ENCODE measurements at places on chromosomes 1 and 21.

DNA sequence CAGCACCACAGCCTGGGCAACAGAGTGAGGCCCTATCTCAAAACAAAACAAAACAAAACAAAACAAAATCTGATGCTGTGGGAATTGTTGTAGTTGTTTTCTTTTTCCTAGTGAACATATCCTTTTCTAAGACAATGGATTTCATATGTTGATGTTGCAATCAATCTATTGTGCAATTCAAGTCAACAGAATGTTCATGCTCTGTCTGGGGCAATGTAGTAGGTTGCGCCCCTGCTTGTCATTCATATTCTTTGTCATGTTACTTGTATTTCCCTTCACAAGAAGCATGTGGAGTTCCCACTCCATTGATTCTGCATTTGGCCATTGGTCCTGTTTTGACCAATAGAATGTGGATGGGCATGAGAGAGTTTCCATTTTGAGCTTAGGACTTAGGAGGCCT lies 223.9 kb downstream of the DUSP10 start:
- no peak for DNase-seq

DNA sequence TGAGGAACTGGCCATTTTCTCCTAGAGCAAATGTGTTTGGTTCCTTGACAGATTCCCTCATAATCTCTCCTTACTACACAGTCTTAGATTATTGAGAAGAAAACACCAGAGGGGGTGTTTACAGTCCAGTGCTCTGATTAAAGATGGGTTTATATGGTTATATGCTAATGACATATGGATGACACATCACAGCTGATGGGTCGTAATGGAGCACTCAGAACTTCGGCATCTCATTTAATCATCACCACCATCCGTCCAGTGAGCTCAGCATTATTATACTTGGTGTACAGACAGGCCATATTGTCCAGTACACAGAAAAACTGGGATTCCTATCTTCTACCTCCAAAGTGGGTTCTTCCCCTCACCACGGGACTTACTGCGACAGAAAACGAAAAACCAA lies 22.3 kb upstream of the NR5A2 start:
- no peak for DNase-seq

GRCh38 chr1:9326596-9326995 lies 33.9 kb downstream of the SPSB1 start:
- no peak for DNase-seq

DNA sequence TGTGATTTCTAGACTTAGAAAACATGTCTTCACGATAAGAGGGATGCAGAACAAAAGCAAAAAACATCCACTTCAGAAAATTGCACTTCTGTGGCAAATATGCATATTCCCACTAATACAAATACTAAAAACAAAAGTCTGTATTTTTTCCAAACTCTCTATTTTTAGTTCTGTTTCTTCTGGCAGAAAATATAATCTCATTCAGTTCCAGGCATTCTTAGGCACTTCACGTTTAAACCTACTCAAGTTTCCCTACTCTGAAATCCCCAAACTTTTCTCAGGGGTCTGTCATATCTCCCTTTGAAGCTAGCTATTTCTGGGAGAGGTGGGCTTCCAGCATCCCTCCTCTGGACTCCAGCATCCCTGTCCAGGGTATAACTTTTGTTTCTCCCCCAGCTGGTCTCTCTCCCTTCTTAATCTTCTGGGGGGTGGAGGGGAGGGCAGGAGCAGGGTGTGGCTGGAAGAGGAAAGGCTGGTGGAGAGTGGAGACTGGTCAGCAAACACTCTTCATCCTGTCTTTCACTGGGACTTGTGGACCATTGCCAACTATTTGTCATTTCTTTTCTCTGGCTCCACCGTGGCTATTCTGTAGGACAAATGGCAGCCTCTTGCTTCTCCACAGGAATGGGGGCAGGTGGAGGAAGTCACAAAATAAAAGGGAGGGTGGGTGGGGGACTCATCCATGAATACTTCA lies 19.6 kb upstream of the NCF2 start:
- no peak for DNase-seq

GRCh38 chr1:34153246-34153645 lies 11.8 kb downstream of the CSMD2 start:
- no peak for DNase-seq

GRCh38 chr1:48785869-48786268 lies 9.2 kb upstream of the BEND5 start:
- no peak for DNase-seq

- no peak for DNase-seq
Observed at GRCh38 chr1:25800703-25801377, 847 bp downstream of the SELENON start.

DNA sequence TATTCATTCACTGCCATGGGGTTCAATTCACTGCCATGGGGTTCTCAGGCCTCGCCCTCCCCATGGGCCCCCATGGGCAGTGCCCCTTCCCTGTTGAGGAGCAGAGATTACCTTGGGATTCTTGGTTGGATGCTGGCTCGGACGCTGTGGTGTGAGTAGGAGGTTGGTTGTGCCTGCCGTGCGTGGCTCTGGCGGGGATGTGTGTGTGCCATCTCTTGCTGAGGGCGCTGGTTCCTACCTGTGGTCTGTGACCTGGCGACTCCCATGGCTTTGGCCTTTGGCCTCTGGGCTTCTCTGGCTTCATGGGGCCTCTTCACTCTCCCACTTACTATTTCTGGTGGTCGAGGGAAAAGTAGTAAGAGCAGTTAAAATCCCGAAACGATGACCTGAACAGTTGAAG lies 42.1 kb downstream of the PCNT start:
- no peak for DNase-seq

DNA sequence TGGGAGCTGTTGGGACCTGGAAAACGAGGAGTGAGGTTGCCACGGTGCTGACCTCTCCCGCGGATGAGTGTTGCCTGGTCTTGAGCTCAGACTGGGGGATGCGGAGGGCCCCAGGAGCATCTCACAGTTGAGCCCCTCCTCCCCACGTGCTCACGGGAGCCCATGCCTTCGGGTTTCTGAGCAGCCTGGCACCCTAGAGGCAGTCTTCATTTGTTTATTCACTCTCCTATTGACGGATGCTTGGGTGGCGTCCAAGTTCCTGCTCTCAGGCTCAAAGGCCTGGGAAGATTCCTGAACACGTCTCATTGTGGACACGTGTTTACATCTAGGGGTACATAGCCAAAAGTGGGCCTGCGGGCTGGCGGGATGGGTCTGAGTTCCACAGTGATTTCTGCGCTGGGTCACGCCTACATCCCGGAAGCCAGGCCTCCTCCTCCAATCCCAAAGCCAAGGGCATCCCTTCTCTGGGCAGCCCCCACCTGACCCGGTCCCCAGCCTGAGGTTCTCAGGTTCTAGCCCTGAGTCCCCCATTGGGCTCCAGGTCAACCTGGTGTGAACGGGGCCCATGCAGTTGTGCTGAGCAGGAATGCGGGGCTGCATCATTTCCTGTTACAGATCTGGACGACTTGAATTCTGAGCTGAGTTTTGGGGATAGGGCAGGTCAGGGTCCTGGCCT lies 14.7 kb downstream of the WNT3A start:
- DNase-seq, result no peak

DNA sequence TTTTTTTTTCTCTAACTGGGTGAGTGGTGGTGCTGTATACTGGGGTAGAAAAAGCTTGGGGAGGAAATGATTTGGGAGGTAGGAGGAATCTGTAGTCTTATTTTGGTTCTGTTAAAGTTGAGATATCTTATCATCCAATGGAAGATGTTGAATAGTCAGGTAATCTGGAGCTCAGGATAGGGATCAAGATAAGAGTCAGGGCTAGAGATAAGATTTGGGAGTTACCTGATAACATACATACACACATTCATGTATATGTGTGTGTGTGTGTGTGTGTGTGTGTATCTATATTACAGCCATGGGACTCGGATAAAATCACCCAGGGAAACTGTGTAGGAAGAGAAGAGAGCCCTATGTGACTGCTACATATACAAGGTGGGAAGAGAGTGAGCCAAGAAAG lies 8.1 kb downstream of the PCAT6 start:
- DNase-seq, result no peak

GRCh38 chr1:60149251-60149650 lies 75.7 kb upstream of the C1orf87 start:
- no peak for DNase-seq

DNA sequence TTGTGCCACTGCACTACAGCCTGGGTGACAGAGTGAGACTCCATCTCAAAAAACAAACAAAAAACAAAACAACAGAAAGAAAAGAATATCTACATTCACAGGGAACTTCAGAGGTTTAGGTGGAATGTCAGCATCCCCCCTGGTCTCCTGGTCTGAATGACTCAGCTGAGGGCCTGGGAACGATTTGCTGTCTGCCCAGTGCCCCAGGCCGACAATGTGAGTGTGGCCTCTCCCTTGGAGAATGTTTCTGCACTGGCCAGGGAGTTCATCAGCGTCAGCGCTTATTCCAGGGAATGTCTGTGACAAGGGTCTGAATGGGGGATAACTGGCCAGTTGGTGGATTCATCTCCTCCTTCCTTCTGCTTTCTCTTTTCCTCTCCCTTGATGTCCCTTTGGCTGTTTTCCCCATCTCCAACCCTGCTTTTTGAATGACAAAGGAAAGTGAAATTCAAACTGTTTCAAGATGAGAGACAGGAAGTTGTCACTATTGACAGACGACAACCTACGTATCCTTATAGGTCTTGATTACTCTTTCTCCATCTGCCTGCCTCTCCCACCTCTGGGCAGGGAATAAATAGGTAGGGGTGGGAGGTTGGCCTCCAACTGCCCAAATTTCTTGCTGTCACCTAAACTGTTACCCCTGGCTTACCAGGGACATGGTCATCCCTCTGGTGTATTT lies 213.1 kb downstream of the HHAT start:
- no peak for DNase-seq

GRCh38 chr1:159949981-159950381 lies 4.1 kb downstream of the SLAMF9 start:
- DNase-seq, result no peak

- no peak for DNase-seq
Observed at GRCh38 chr1:94582565-94582964, 41.0 kb upstream of the F3 start.

GRCh38 chr1:212596798-212597197 lies 11.8 kb upstream of the ATF3 start:
- DNase-seq, result no peak

DNA sequence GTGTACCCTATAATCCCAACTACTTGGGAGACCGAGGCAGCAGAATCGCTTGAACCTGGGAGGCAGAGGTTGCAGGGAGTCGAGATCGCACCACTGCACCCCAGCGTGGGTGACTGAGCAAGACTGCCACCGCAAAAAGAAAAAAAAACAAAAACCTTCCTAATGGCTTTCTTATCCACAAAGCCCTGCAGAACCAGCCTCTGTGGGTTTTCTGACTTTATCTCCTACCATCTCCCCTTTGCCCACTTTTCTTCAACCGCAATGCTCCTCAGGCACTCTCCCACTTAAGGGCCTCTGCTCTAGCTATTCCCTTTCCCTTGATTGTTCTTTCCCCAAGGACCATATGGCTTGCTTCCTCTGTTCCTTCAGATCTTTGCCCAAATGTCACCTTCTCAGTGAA lies 67.9 kb upstream of the PUM1 start:
- no peak for DNase-seq

DNA sequence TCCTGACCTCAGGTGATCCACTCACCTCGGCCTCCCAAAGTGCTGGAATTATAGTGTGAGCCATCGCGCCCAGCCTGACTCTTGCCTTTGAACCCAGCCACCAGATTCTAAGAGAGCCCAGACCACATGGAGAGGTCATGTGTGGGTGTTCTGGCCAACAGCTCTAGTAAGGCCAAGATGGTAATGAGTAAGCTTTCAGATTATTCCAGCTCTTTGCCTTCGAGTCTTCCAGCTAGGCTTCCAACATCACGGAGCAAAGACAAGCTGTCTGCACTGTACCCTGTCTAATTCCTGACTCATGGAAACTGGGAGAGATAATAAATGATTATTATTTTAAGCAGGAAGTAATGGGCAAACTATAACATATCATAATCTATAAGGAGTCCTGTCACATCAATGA lies 14.8 kb upstream of the ZFP69B start:
- DNase-seq, result no peak
